ENCODE measurements at places on chromosomes 11 and 22. TPM values are rescaled to one million over a fixed set of nuclear protein-coding genes. Genes with fewer than 3 reads are reported as not detected.

Gene ARHGAP8
- total RNA-seq: 1.4 TPM

Gene IL10RA
- 59.2 TPM for total RNA-seq

Gene ZNF280A
- total RNA-seq: not detected

Gene OR8I2
- total RNA-seq: not detected

Gene OR6A2
- not detected for total RNA-seq

DNA sequence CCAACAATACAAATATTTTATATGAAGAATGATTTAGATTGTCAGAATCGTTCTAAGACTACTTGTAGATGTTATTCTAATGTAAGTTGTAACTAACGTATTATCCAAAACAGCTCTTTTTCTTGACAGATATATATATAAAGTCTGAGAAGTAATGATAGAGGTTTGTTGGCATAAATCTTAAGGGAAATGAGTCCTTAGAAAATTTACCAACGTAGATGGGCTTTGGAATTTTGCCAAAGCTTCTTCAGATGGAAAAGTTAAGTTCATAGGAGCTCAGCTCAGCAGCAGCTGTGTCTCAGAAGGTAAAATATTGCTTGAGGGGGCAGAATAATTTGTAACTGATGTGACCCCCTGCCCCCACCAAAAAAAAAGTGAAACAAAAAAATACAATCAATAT, 66.7 kb downstream of the BID start:
- H3K27me3 ChIP-seq: no peaks in the 10 kb centered on the region
- no peaks in the 10 kb centered on the region for H3K4me1 ChIP-seq
- H3K27ac ChIP-seq: no peak overlapping the region
- peaks cover 1% of the 10 kb centered on the region for H3K36me3 ChIP-seq

GRCh38 chr22:40510631-40511364, 125.7 kb downstream of the MRTFA start:
- H3K36me3 ChIP-seq: no peaks in the 10 kb centered on the region
- H3K4me1 ChIP-seq: peaks cover 4% of the 10 kb centered on the region
- DNase-seq: no peak
- H3K4me3 ChIP-seq: no peak overlapping the region
- H3K27ac ChIP-seq: peak overlapping the region; percentile 92

GRCh38 chr11:72561856-72562255, 112.4 kb downstream of the PDE2A start:
- DNase-seq: no peak
- H3K27me3 ChIP-seq: no peaks in the 10 kb centered on the region
- H3K4me3 ChIP-seq: no peak overlapping the region
- no peaks in the 10 kb centered on the region for H3K4me1 ChIP-seq
- H3K27ac ChIP-seq: no peak overlapping the region

- no peaks in the 10 kb centered on the region for H3K27me3 ChIP-seq
- H3K27ac ChIP-seq: no peak overlapping the region
- no peaks in the 10 kb centered on the region for H3K36me3 ChIP-seq
- H3K4me1 ChIP-seq: no peaks in the 10 kb centered on the region
- no peak for DNase-seq
Observed at GRCh38 chr22:23698673-23699235, 7.9 kb downstream of the RGL4 start.

GRCh38 chr22:30882184-30882717, 86.3 kb downstream of the MORC2 start:
- no peak overlapping the region for H3K4me3 ChIP-seq
- DNase-seq: peak; percentile 38
- H3K4me1 ChIP-seq: no peaks in the 10 kb centered on the region
- no peak overlapping the region for H3K27ac ChIP-seq

- DNase-seq: no peak
- H3K4me3 ChIP-seq: no peak overlapping the region
- H3K4me1 ChIP-seq: no peaks in the 10 kb centered on the region
- H3K36me3 ChIP-seq: no peaks in the 10 kb centered on the region
Observed at GRCh38 chr11:352456-353031, 16.8 kb upstream of the B4GALNT4 start.

- H3K4me3 ChIP-seq: no peak overlapping the region
- no peak overlapping the region for H3K27ac ChIP-seq
- no peak for DNase-seq
- H3K36me3 ChIP-seq: no peaks in the 10 kb centered on the region
Observed at GRCh38 chr11:127627204-127627603, 626.6 kb upstream of the KIRREL3 start.

DNA sequence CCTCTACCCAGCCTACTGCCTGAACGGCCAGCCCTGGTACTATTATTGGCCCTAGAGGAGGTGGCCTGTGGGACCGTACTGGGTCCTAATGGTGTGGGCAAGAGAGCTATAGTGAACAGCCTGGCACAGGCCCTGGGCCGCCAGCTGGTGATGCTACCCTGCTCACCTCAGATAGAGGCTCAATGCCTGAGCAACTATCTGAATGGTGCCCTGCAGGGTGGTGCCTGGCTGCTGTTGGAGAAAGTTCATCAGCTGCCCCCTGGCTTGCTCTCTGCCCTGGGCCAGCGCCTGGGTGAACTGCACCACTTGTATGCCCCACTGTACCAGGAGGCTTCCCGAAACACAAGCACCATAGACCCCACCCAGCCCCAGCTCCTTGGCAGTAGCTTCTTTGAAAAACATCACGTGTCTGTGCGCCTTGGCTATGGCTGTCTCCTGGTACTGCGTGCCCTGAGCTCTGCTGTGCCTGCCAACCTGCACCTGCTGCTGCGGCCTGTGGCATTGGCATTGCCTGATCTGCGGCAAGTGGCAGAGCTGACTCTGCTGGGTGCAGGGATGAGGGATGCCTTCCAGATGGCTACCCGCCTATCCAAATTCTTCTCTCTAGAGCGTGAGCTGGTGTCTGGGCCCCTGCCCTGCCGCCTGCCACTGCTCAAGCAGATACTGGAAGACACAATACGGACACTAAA, 49.0 kb downstream of the DNHD1 start:
- no peak overlapping the region for H3K27ac ChIP-seq
- no peaks in the 10 kb centered on the region for H3K4me1 ChIP-seq
- no peaks in the 10 kb centered on the region for H3K36me3 ChIP-seq
- DNase-seq: no peak

DNA sequence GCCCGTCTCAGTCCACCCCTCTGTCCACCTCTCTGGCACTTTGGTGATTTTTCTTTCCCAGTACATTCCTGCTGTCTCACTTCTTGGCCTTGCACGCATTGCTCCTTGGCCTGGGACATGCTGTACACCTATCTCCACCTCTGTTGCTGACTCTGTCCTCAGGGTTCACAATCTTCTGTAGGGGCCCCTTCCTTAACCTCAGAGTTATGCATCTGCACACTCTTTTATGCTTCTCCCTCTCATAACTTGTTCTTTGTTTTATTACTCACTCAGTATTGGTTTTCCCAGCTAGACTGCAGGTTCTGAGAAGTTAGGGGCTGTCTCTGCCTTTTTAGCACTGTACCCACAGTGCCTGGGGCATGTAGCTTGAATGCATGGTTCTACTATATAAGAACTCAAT, 139.1 kb upstream of the MTMR2 start:
- H3K27me3 ChIP-seq: no peaks in the 10 kb centered on the region
- peaks cover 2% of the 10 kb centered on the region for H3K4me1 ChIP-seq
- no peaks in the 10 kb centered on the region for H3K36me3 ChIP-seq
- no peak for DNase-seq
- H3K27ac ChIP-seq: no peak overlapping the region

- H3K36me3 ChIP-seq: no peaks in the 10 kb centered on the region
- H3K4me3 ChIP-seq: no peak overlapping the region
- no peak overlapping the region for H3K27ac ChIP-seq
- no peaks in the 10 kb centered on the region for H3K27me3 ChIP-seq
Observed at GRCh38 chr22:42365942-42366695, 66.1 kb downstream of the NFAM1 start.

DNA sequence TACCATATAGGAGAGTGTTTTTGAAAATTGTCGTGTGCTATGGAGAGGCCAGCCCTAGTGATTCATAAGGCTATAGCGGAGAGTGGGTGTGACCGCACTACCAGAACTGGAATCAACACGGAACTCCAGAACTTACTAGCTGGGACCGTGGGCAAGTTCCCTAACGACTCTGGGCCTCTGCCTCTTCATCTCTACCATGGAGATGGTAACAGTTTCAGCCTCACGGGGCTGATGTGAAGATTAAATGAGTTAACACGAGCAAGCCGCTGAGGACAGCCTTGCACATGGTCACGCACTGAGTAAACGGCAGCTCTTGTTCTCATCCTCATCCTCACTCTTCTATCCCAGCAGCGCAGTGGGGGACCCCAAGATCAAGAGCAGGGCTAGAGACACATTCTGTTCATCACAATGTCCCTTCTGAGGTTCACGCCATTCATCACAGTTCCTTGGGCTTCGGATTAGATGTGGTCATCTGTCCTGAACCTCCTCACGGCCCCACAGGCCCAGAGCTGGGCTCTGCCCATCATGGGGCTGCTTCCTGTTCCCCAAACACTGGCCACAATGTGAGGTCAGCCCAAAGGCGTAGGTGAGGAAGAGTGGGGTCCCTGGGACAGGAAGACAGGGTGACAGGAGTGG, 47.2 kb upstream of the CD5 start:
- H3K36me3 ChIP-seq: no peaks in the 10 kb centered on the region
- H3K27me3 ChIP-seq: no peaks in the 10 kb centered on the region
- DNase-seq: no peak
- H3K4me1 ChIP-seq: no peaks in the 10 kb centered on the region
- no peak overlapping the region for H3K27ac ChIP-seq
- H3K4me3 ChIP-seq: no peak overlapping the region

DNA sequence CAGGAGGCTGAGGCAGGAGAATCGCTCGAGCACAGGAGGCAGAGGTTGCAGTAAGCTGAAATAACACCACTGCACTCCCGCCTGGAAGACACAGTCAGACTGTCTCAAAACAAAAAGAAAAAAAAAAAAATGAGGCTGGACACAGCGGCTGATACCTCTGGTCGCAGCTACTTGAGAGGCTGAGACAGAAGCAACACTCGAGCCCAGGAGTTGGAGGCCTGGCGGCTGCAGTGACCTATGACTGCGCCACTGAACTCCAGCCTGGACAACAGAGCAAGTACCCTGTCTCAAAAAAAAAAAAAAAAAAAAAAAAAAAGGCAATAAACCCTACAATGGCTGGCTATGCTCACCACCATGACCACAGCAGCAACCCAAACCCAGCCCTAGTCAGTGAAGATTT, 11.0 kb downstream of the NAP1L4 start:
- no peaks in the 10 kb centered on the region for H3K27me3 ChIP-seq
- no peak overlapping the region for H3K4me3 ChIP-seq
- no peaks in the 10 kb centered on the region for H3K4me1 ChIP-seq
- H3K27ac ChIP-seq: no peak overlapping the region
- H3K36me3 ChIP-seq: no peaks in the 10 kb centered on the region
- no peak for DNase-seq

- H3K27ac ChIP-seq: no peak overlapping the region
- H3K4me3 ChIP-seq: no peak overlapping the region
- DNase-seq: no peak
- no peaks in the 10 kb centered on the region for H3K4me1 ChIP-seq
- H3K27me3 ChIP-seq: no peaks in the 10 kb centered on the region
Observed at GRCh38 chr11:17798253-17798652, 63.7 kb downstream of the KCNC1 start.

- DNase-seq: no peak
- H3K4me3 ChIP-seq: no peak overlapping the region
- no peak overlapping the region for H3K27ac ChIP-seq
- H3K4me1 ChIP-seq: no peaks in the 10 kb centered on the region
Observed at GRCh38 chr22:43726322-43726721, 85.8 kb downstream of the EFCAB6 start.

Data from aorta (tissue), 5 donors.